NCI-H460 (cell line): ENCODE measurements at places on chromosomes 13 and 19. TPM values are rescaled to one million over a fixed set of nuclear protein-coding genes. Genes with fewer than 3 reads are reported as not detected.

DNA sequence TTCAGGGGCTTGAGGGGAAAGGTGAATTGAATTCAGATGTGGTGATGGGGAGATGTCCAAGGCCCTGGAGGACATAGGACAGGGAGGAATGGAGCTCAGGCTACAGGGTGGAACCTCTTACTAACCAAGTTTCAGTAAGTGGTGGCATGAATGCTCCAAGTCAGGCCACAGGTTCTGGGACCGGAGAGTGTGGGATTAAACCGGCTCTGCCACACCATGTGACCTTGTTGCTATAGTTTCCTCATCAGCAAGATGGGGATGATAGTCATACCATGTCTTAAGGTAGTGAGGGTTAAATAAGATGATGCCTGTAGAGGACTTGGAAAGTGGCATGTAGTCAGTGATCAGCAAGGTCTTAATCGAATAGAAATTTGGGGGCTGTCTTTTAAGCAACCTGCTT, 16.3 kb downstream of the GPR183 start:
- no peak for DNase-seq

DNA sequence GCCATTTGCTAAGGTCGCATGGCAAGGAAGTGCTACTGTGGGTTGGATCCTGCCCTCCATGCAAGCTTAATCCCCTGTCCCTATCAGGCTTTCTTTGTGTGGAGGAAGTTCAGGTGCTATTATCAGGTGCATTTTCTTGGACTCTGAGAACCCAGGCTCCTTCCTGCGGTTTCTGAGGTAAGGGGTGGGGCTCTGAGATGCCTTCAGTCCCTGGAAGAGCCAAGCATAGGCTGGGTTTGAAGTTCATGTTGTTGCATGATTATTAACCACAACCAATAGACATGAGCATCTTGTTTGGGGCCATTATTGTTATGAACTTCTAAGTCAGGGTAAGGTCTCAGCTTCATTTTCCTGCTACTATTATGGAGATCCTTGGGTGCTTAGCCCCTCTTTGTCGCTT, 109.5 kb downstream of the NALCN start:
- DNase-seq: no peak

GRCh38 chr19:16527971-16528521, 14.2 kb downstream of the CHERP start:
- DNase-seq: no peak

- DNase-seq: no peak
Observed at GRCh38 chr13:31755803-31756212, 16.5 kb downstream of the RXFP2 start.

NFKBIB gene
- total RNA-seq: 17.0 and 19.1 TPM in 2 replicates

RELB gene
- 10.1 and 12.5 TPM in 2 replicates for total RNA-seq

FSD1 gene
- not detected in 2 replicates for total RNA-seq
